Right lung (tissue), 10 donors: ENCODE measurements at places on chromosomes 7 and 10. TPM values are rescaled to one million over a fixed set of nuclear protein-coding genes. Genes with fewer than 3 reads are reported as not detected.

DNA sequence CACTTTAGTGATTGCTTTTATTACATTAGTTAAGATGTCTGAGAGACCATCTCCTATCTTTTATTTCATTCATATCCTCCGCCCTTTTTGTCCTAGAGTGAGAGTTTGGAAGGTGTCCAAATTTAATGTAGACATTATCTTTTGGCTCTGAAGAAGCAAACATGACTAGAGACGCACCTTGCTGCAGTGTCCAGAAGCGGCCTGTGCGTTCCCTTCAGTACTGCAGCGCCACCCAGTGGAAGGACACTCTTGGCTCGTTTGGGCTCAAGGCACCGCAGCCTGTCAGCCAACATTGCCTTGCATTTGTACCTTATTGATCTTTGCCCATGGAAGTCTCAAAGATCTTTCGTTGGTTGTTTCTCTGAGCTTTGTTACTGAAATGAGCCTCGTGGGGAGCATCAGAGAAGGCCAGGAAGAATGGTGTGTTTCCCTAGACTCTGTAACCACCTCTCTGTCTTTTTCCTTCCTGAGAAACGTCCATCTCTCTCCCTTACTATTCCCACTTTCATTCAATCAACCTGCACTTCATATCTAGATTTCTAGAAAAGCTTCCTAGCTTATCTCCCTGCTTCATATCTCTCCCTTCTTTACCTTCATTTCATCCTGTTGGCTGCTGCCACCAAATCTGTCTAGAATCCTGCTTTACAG is 10.4 kb upstream of the CLCN1 start:
- no peak for DNase-seq

DNA sequence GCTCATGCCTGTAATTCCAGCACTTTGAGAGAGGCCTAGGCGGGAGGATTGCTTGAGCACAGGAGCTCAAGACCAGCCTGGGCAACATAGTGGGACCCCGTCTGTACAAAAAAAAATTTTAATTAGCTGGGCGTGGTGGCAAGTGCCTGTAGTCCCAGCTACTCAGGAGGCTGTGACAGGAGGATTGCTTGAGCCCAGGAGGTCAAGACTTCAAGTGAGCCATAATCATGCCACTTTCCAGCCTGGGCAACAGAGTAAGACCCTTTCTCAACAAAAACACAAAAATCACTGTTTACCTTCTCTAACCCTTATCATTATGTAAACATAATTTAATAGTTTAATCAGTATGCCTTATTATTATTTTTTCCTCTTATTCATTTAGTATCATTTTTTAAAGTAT is 44.5 kb downstream of the GBF1 start:
- DNase-seq, result no peak

GRCh38 chr10:6044060-6044459 is 18.1 kb downstream of the IL2RA start:
- DNase-seq, result no peak

DNA sequence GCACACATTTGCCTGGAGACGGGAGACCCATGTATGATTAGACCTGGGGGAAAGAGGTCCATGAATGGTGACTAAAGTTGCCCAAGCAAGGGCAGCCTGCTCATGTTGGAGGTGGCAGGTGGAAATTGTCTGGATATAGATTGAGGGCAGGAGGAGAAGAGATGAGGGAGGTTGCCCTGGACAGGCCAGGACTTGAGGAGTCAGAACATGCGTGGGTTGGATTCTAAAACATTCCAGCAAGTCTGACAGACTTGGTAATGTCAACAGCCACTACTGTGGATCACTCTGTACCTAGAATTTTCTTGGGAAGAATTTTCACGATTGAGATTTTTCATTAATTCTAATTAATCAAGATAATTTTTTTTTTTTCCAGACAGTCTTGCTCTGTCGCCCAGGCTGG is 19.1 kb upstream of the SVOPL start:
- DNase-seq, result no peak

RAMP3 gene
- 18.4 TPM for polyA plus RNA-seq

EXOC4 gene
- 56.4 TPM for polyA plus RNA-seq

OR2A7 gene
- polyA plus RNA-seq, result 11.1 TPM

STRIP2 gene
- polyA plus RNA-seq, result 6.2 TPM

TMEM270 gene
- polyA plus RNA-seq, result not detected

ITPRID1 gene
- 0.09 TPM for polyA plus RNA-seq

IL15RA gene
- 8.6 TPM for polyA plus RNA-seq

SPDYE6 gene
- 2.0 TPM for polyA plus RNA-seq
